ENCODE measurements at places on chromosomes 3 and 15.

DNA sequence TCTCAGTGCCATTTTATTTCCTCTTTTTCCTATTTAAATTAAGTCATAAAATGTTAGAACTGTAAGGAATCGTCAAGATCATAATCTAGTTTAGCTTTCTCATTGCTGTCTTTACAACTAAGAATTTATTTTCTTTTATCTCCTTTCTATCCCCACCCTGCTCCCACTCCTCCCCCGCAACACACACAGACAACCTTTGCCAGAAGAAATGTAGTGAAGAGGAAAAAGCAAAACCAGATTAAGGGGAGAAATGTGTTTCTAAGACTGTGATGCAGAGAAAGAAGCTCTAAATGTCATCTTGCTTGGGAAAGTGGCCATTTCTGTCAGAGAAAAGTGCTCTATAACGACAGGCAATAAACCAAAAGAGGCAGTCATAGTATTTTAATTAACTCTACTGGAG is 78.3 kb upstream of the MLF1 start:
- no peak for DNase-seq

DNA sequence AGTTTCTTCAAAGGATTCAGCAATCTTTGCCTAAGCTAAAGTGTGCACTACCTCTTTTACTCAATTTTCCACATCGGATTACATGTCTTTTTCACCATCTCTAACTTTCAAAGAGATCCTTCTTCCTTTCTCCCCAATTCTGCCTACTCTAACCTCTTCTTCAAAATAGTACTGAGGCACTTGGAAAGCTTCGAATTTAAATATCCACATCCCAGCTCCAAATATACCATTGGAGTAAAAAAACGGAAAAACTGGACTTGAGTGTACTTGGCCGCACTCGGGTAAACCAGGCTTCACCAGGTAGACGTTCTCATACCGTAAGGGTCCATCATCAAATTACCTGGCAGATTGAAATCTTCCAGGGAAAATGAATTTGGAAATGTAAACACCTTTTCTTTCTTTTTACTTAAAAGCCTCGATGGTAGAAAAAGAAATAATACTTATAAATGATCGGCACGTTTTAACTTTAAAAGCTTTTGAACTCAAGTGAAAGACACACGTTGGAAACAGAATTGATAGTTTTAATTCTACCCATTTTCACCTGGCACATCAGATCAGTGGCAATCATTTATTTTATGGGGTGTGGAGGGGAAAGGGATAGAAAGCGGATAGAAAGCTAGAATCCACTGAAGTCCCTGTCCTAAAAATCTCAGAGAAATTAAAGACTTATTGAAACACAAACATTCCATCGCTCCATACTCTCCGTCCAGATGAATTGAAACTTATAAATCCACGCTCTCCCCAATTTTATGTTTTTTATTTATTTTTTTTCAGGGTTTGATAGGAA is 8.2 kb upstream of the MEIS2 start:
- DNase-seq, result no peak

- no peak for DNase-seq
Measured at GRCh38 chr3:80769683-80770082, 991.8 kb downstream of the GBE1 start.

- DNase-seq, result peak; percentile 61
Measured at GRCh38 chr3:126908752-126909275, 74.1 kb upstream of the PLXNA1 start.

GRCh38 chr3:120113128-120114116 is 19.2 kb upstream of the GSK3B start:
- DNase-seq, result no peak
